ENCODE measurements at places on chromosomes 7 and 10.

- DNase-seq = no peak
Observed at GRCh38 chr7:13860734-13861133, 128.7 kb downstream of the ETV1 start.

DNA sequence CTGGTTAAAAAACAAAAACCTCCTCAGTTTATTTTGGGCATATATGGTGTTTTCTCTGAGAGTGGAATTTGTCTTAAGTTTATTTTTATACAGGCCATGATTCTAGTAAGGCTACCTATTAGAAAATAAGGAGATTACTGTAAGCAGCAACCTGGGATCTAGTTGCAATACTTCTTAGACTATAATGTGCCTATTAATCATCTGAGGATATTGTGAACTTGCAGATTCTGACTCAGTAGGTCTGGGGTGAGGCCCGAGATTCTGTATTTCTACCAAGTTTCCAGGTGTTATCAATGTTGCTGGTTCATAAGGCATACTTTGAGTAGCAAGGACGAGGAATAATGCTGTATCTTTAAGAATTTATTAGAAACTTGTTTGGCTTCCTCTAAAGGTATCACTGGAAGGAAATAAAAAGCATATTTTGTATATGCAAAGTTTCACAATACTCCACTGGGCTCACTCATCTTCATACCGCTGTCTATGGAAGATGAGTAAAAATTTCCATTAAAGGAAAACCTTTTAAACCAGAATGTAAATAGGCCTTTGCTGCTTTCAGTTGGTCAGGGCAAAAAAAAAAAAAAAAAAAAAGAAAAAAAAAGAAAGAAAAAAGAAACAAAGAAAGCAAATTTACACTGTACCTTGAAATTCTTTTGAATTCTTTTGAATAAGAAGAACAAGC is 105.8 kb downstream of the BMPER start:
- no peak for DNase-seq

DNA sequence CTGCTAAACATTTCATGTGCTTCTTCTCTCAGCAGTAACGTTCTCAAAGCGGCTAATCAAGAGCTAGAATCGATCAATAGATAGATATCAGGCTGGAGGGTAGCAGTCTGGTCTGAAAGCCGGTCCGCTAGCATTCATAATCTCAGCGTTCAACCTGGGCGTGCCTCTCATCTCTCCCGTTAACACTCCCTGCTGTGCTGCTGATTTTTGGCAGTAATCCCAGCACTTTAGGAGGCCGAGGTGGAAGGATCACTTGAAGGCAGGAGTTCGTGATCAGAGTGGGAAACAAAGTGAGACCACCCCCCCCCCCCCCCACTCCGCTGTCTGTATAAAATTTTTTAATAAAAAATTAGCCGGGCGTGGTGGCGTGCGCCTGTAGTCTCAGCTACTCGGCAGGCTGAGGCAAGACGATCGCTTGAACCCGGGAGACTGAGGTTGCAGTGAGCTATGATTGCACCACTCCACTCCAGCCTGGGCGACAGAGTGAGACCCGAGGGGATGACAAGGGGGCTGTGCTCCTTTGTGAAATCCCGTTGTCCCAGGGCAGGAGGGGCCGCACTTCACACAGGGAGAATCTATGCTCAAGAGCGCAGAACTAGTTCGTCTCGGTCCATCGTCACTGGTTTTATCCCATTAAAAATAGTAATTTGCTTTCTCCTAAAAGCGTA is 624 bp upstream of the CEP55 start:
- DNase-seq = no peak

GRCh38 chr7:127658970-127659630 is 7.1 kb downstream of the SND1 start:
- no peak for DNase-seq

GRCh38 chr10:61096056-61096455 is 152.1 kb upstream of the RHOBTB1 start:
- DNase-seq = no peak

- DNase-seq = no peak
Observed at GRCh38 chr10:132724446-132724845, 61.5 kb downstream of the NKX6-2 start.

GRCh38 chr7:3206771-3207191 is 94.3 kb upstream of the SDK1 start:
- DNase-seq = no peak

DNA sequence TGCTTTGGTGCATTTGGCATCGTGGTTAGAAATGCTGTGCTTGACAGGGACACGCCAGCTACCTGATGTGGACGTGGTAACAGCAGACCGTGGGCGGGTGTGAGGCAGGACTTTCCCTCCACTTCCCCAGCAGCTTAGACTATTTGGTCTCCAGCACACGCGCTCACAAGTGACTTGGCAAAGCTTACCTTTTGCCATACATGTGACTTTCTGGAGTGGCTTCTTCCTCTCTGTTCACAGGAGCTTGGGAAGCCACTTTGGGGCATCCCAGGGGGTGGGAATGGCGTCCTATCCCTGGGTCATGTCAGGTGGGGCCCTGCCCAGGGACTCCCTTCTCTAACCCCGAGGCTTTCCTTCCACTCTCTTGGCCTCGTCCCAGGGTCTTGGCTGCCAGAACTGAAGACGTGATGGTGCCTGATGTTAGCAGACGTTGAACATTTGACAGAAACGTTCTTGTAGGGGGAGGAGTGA is 228.7 kb upstream of the KLF6 start:
- no peak for DNase-seq

DNA sequence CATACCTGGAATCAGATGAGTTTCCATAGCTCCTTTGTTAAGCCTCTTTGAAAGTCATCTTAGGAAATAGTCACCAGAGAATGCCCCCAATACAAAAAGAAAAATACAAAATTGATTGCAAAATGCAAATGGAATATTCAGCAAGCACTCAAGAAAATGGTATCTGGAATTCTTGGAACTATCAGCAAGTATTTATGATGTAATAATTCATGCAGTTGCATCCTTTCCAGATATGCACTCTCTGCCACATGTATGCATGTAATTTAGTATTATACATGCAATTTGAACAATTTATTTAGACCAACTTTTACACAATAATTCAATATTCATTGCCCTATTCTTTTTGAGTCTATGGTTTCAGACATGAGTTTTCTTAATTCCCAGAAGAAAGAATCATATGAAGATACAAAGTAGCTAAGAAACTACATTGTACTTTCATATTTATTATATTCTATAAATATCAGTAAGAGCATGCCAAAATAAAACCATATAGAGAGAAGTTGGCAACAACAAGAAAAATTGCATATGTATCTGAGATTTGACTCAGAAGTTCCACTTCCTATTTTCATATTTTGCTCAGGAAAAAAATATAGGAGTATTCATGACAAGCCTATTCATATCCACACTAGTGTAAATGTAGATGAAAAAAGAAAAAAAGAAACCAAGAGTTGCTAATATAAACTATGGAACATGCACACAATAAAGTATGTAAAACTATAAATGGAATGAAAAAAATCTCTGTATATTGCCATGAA is 338.5 kb downstream of the SEMA3D start:
- no peak for DNase-seq

GRCh38 chr10:49269523-49269922 is 29.4 kb upstream of the C10orf71 start:
- no peak for DNase-seq

DNA sequence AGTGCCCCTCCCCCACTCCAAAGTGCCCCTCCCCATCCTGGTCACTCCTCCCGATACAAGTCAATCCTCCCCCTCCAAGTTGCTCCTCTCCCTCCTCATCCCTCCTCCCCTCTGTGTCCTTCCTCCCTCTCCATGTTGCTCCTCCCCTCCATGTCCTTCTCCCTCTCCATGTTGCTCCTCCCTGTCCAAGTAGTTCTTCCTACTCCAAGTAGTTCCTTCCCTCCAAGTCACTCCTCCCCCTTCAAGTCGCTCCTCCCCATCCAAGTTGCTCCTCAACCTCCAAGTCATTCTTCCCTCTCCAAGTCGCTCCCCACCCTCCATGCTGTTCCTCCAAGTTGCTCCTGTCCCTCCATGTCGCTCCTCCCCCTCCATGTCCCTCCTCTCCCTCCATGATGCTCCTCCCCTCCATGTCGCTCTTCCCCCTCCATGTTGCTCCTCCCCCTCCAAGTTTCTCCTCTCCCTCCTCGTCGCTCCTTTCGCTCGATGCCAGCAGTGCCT is 8.6 kb upstream of the WBP1L start:
- DNase-seq = no peak

DNA sequence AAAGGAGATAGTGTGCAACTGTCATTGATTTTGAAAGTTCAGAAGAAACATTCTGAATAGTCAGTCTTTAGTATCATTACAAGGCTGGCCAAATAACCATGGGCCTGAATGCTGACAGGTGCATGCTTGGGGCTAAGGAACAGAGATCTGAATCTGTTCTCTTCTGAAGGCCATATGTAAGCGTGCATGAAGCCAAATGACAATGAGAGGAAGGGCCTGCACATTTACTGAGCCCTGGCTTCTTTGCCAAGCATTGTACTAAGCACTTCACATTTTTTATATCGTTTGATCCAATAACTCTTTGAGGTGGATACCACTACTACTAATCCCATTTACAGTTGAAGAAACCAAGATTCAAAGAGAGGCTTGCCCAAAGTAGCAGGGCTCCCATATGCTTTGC is 22.5 kb upstream of the TIAL1 start:
- no peak for DNase-seq

- no peak for DNase-seq
Observed at GRCh38 chr10:83625831-83626360, 513.4 kb upstream of the GHITM start.

- no peak for DNase-seq
Observed at GRCh38 chr10:101492814-101493213, 95.2 kb downstream of the POLL start.

GRCh38 chr7:152577339-152577738 is 98.6 kb downstream of the XRCC2 start:
- DNase-seq = no peak

DNA sequence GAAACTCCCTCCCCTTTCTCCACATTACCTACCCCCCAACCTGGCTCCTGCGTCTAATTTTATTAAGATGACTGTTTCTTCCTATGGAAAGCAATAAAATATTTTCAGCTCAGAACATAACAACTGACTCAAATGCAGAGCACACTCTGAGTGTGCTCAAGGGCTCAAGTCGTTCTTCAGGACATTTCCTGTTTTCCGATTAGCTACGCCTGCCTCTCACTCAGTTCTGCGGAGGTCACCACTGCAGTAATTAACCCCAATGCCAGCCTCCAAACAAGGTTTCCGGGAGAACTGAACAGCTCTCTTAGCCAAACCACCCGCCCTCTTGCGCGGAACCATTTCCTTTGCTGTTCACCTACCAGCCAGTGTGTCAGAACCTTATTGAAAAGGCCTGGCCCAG is 19.3 kb downstream of the MYOF start:
- no peak for DNase-seq

GRCh38 chr10:124390471-124391187 is 28.1 kb downstream of the OAT start:
- DNase-seq = no peak

DNA sequence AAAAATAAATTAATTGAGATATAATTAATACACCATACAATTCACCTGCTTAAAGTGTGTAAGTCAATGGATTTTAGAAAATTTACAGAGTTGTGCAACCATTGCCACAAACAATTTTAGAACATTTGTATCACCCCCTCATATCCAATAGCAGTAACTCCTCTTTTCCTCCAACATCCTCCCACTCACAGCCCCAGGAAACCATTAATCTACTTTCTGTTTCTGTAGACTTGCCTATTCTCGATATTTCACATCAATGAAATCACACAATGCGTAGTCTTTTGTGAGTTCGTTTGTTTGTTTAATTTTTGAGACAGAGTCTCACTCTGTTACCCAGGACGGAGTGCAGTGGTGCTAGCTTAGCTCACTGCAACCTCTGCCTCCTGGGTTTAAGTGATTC is 13.7 kb upstream of the HERC4 start:
- DNase-seq = no peak

DNA sequence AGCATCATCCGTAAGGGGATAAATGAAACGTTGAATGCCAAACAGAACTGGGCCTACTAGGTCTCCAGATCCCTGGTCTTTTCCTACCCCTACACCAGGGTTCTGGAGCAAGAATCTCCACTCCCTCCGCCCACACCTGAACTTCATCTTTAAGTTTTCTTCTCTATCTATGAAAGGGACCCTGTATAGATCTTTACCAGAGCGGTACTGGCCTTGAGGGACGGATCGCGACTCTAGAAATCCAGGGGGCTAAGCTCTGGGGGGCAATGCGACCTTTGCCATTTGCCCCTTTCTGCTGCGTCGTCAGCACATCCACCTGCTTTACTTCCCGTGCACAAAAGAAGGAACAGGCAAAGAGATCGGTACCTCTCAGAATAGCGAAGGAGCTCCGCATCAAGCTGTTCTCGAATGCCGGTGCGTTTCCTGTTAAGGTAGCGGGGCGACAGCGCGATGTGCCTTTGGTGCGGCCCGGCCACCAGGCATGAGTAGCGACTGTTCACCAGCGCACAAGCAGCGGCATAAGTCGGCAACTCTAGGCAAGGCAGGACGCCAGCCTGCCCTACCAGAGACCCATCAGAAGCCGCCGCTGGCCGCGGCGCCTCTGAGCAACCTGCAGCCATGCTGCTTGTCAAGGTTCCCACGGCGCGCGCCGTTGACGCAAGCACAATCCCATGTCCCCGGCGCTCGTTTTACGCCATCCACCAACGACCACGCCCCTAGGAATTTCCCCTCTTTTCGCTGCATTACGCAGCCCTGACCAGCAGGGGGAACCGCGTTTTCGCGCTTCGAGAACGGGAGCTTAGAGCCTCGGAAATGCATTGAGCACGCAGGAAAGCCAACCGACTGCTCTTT is at the start of gene POLR1F:
Gene POLR1F (minus strand): TSS at position 641 of the 852 bp plus-strand sequence. CDS start 21 bp downstream, at position 620.
- peak; percentile 95 for DNase-seq

- DNase-seq = no peak
Observed at GRCh38 chr10:99929360-99929759, 80.4 kb downstream of the DNMBP start.

GRCh38 chr7:130420943-130421578 is 19.8 kb downstream of the CEP41 start:
- DNase-seq = peak; percentile 79

- no peak for DNase-seq
Observed at GRCh38 chr7:40701836-40702551, 567.2 kb downstream of the SUGCT start.

DNA sequence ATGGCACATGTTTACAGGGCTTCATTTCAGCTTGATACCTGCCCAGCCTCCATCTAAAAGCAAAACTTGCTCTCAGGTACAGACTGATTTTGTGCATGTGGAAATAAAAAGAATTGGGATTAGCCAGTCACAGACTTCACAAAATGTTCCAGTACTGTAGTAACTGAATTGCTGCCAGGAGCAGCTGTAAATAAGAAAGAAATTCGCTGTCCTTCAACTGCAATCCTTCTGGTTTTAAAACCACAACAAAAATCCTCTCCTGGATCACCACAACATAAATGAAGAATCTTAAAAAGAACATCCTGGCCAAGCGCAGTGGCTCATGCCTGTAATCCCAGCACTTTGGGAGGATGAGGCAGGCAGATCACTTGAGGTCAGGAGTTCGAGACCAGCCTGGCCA is 3.9 kb upstream of the MIOS start:
- no peak for DNase-seq

All from NCI-H1930 (cell line).